T-helper 2 cell treated with Interferon-gamma antibody and Interleukin-4, amounts not matched to agents 100 ng/mL and 5 ng/mL, for 36 hours (primary cell): ENCODE measurements at places on chromosomes 12 and 14. TPM values are rescaled to one million over a fixed set of nuclear protein-coding genes. Genes with fewer than 3 reads are reported as not detected.

Gene NKX2-1
- not detected in 2 replicates for total RNA-seq

Gene DUSP6
- total RNA-seq = 154 and 158 TPM in 2 replicates

Gene PSMA6
- 268 and 274 TPM in 2 replicates for total RNA-seq

Gene DNAJC22
- total RNA-seq = 0.11 TPM in 1 of 2 replicates, not detected in the other

Gene SIX1
- 0.14 and 0.25 TPM in 2 replicates for total RNA-seq
